ENCODE measurements at places on chromosomes 3 and 15. TPM values are rescaled to one million over a fixed set of nuclear protein-coding genes. Genes with fewer than 3 reads are reported as not detected.

The IGSF11 gene
- not detected for total RNA-seq

The CCDC39 gene
- total RNA-seq, result not detected

The EPHA3 gene
- total RNA-seq, result 0.26 TPM

The RBMS3 gene
- 51.5 TPM for total RNA-seq

The FBXW12 gene
- not detected for total RNA-seq

The CLDN11 gene
- not detected for total RNA-seq

The JMJD7 gene
- total RNA-seq, result 22.3 TPM

The GRAMD2A gene
- 45.0 TPM for total RNA-seq

The NR1I2 gene
- not detected for total RNA-seq

The DLEC1 gene
- total RNA-seq, result 0.17 TPM

The C2CD4A gene
- total RNA-seq, result not detected

The CD200R1 gene
- 0.33 TPM for total RNA-seq

The A4GNT gene
- total RNA-seq, result not detected

The P2RY1 gene
- total RNA-seq, result not detected

The SI gene
- not detected for total RNA-seq

The RTP1 gene
- total RNA-seq, result not detected

The ZIC4 gene
- not detected for total RNA-seq

The NR2E3 gene
- total RNA-seq, result 0.17 TPM

The ZNF80 gene
- not detected for total RNA-seq

The IL17RC gene
- total RNA-seq, result 17.8 TPM

The TLR9 gene
- not detected for total RNA-seq

The CCR1 gene
- total RNA-seq, result not detected

The FAM227B gene
- 5.5 TPM for total RNA-seq

The LRRC28 gene
- total RNA-seq, result 27.3 TPM

The CD200 gene
- 23.7 TPM for total RNA-seq

The MLF1 gene
- 10.2 TPM for total RNA-seq

The GPR171 gene
- not detected for total RNA-seq

The GOLGA8T gene
- not detected for total RNA-seq

The GASK1A gene
- total RNA-seq, result 1.1 TPM

The PLXNB1 gene
- total RNA-seq, result 195 TPM

The FHIT gene
- 9.0 TPM for total RNA-seq

The CCR8 gene
- total RNA-seq, result not detected

The CSPG4 gene
- total RNA-seq, result 28.5 TPM

The EXD1 gene
- total RNA-seq, result not detected

The CYP8B1 gene
- total RNA-seq, result not detected

The PTPN23 gene
- total RNA-seq, result 46.6 TPM

The PARP15 gene
- total RNA-seq, result not detected

The SLC6A20 gene
- not detected for total RNA-seq

The DISP2 gene
- total RNA-seq, result under 0.01 TPM

The PAK2 gene
- 136 TPM for total RNA-seq

The GMPS gene
- total RNA-seq, result 79.2 TPM

The ZPLD1 gene
- 1.2 TPM for total RNA-seq

The POPDC2 gene
- 1.0 TPM for total RNA-seq

The C3orf22 gene
- total RNA-seq, result not detected

The CCDC80 gene
- 56.8 TPM for total RNA-seq

The ROPN1B gene
- total RNA-seq, result not detected

The HTR3E gene
- not detected for total RNA-seq

The ARID3B gene
- total RNA-seq, result 13.2 TPM

The LRTM1 gene
- not detected for total RNA-seq
